ENCODE measurements at places on chromosomes 3 and 15.

GRCh38 chr15:99522288-99522687 is 43.5 kb upstream of the MEF2A start:
- DNase-seq = no peak

DNA sequence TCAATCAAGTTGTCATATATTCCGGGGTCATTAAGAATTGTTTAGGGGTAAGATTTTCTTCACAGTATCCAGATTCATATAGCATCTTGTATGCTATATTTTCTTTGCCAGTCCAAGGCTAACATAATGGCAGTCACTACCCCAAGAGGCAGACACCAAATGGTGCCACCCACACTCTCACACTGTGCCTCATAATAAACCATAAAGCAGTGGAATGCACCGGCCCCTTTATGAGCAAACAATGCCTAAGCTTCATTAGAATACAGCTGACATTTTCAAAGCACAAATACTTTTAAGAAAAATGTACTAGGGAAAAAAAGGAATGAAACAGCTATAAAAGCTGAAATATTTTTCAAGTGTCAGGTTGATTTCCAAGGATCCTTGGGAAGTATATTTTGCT is 121.6 kb downstream of the TFDP2 start:
- peak; percentile 34 for DNase-seq

- no peak for DNase-seq
Measured at GRCh38 chr3:196193736-196194541, 17.3 kb downstream of the ZDHHC19 start.

DNA sequence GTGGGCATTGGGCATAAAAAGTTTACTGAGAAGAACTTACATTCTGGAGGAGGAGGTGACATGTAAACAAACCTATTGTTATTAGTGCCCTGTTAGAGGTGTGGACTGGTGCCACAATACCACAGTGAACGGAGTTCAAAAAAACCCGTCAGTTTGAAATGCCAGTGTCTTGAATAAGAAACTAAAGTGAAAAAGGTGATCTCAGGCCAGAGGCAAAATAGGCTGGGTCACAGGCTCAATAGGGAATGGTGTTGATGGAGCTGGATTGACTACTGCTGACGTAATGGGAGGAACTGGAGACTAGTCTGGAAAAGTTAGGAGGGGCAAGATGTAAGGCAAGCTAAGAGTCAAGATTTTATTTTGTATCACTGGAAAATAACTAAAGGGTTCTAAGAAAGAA is 1.6 kb upstream of the DCBLD2 start:
- DNase-seq = no peak

DNA sequence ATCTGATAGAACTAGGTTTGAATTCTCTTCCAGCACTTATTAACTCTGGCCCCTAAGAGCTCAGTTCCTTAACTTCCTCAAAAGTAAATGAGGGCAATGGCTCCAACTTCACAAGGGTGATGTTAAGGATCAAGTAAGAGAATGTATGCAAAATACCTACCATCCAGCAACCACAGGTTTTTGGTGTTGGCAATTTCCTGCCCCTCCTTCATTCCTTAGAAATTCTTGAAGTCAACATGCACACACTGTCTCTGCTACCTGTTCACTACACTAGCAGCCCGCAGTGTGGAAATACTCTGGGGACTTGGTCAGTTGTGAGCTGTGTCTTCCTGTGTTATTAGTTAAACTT is 5.0 kb downstream of the ZBED2 start:
- no peak for DNase-seq

All from fibroblast of pulmonary artery (primary cell).